ENCODE measurements at places on chromosomes 7 and 10.

GRCh38 chr7:8177109-8177933 lies 84.6 kb downstream of the ICA1 start:
- no peak for DNase-seq

DNA sequence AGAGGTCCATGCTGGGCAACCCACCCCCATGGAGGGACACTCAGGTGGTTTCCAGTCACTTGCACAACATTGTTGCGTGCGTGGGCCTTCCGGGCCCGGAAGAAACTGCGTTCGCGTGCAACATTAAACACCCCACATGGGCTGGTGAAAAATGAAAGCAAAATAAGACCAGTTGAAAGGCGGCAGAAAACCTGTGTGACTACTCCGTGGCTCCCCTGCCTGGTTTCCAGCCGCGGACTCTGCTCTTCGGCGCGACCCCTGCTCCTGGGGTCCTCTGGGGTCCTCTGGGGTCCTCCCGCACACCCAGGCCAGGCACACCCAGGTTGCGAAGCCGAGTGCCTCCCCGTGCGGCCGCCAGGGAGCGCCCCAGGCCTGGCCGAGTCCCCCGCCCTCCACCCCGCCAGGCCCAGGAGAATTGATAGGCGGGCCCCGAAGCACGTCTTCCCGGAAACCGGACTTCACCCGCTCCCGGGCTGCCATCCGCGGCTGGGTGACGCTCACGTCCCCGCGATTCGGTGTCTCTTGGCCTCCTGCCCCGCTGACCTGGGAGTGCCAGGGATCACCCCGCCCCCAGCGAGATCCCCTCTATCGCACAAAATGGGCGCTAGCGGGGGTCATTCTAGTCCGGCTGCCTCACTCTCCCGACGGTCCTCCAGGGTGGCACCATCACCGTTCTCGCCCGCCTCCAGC lies 1.9 kb upstream of the SH2D4B start:
- peak; percentile 48 for DNase-seq

DNA sequence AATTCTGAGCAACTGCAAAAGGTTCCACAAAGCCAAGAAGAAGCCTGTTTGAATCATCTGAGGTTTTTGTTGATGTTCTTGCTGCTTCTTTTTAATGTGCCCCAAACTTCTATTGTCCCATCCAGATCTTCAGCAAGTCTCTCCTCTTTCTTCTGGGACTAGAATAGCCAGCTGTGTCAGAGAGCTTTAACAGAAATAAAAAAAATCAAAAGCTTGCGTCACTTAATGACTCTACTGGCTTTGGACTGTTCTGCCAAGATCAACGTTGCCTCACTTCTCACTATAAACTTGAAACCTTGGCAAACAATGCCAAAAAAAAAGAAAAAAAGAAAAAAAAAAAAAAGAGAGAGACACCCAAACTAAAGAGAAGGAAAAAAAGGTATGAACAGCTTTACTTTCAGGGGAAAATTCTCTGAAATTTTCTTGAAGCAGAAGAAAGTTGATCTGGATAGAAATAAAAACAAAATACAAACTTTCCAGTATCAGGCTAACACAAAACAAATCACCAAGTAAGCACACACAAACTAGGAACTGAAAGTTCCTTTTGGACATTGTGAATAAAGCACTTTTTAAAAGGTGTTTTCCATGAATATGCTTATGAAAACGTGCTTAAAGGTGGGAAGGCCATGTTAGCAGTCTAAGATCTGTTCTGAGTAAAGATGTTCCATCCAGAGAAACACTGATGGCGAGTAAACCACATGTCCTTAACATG lies 14.8 kb downstream of the USP54 start:
- no peak for DNase-seq

GRCh38 chr7:142438235-142438922 lies 180.5 kb upstream of the PRSS58 start:
- no peak for DNase-seq

DNA sequence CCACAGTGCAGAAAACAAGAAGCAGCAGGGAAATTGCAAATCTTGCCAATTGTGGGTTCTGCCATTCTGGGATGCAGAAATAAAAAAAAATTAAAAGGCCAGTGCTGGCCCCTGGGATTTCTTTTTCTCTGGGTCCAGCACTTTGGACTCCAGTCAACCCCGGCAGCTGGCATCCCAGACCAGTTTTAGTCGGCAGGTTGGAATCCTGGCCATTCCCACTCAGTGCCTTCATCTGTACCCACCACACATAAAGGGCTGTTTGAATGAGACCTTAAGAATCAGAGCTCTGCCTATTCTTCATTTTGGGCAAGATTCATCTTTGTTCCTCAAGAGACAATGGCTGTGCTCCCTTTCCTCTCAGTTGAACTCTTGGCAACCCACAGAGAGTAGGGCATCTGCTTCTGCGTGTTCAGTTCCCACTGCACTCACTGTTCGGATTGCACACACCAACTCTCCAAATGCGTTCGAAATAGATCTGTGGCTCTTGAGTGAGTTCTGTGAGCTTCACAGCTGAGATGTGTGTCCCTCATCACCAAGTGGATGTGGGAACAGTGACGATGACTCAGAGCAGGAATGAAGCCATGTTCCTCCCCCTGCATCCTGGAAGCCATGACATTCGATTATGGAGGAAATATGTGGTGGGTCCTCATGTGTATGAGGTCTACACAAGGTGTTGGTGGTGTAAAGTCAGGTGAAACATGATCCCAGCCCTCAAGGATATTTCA lies 63.0 kb upstream of the EGFR start:
- DNase-seq = no peak

DNA sequence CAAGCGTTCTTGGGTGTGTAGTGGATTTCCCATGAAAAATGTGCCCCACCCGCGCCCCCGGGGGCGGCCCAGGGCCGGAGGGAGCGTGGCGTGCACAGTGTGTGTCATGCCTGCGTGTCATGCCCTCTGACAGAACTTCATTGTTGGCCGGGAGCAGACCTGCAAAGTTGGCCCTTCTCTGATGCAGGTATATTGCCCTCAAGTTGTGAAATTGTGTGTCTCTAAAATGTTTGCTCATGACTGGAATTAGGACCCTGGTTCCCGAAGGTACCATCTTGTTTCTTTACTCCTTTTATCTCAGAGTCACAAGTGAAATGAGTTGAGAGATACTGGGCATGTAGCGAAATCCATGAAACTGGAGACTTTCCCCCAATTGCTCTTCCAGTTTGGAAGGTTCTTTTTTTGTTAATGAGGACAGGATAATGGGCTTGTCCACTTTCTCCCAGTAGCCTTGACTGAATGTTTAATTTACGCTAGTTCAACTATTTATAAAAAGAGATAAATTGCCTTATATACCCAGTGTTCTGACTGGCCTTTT lies 26.2 kb downstream of the ADK start:
- no peak for DNase-seq

Data from stimulated activated CD4-positive, alpha-beta T cell treated with anti-CD3 and anti-CD28 coated beads, Interleukin-15, amount 100 ng/mL, for 1 hour (primary cell).